ENCODE measurements at places on chromosomes 5 and 9.

DNA sequence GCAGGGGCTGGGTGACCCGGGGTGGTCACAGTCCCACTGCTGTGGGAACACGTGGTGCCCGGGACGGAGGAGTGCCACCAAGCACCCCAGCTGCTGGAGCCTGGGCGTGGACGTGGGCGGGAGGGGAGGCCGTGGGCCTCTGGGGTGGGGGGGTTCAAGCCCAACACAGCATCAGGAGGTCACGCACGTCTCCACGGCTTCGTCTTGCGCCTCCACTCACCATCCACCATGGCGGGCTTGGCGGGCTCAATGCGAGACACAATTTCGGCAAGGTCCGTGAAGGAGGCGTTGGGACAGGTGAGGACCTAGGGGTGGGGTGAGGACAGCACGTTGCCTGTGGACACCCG lies 2.2 kb upstream of the NSMF start:
- no peak for DNase-seq

- no peak for DNase-seq
These were observed 5.4 kb downstream of the GDA start for GRCh38 chr9:72154468-72155285.

- DNase-seq = no peak
These were observed 71.5 kb upstream of the GPBP1 start for GRCh38 chr5:57102189-57102904.

GRCh38 chr5:994272-994607 lies 14.4 kb upstream of the NKD2 start:
- DNase-seq = no peak

DNA sequence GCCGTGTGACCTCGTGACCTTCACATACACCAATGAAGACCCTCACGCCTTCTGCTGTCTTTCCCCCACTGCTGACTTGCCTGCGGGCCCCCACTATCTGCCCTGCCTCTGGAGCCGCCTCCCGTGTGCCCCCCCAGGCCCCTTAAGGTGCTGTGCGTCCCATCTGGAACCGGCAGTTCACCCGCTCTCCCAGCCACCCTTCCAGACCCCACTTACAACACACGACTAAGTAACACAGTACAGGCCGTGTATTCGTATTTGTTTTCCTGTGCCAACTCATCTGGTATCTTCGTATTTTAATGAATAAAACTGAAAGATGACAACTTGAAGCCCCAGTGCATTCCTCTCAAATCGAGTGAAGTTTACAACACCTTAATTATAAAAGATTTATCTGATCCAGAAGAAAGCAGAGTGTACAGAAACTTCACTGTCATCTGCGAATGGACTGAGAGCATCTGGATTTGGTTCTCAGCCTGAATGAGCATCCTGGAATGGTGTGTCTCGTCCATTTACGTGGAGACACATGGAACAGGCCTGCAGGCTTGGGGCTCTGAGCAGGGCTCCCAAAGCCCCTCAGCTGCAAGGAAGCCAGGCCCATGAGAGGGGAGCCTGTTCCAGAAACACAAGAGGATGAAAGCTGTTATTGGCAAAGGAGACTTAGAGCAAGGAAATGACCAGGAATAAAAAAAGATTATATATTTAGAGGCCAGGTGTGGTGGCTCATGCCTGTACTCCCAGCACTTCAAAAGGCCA lies 21.9 kb upstream of the TERT start:
- no peak for DNase-seq

- DNase-seq = no peak
These were observed 55.5 kb upstream of the ARAP3 start for GRCh38 chr5:141737535-141737934.

GRCh38 chr9:7762600-7762999 lies 37.0 kb downstream of the DMAC1 start:
- DNase-seq = no peak

DNA sequence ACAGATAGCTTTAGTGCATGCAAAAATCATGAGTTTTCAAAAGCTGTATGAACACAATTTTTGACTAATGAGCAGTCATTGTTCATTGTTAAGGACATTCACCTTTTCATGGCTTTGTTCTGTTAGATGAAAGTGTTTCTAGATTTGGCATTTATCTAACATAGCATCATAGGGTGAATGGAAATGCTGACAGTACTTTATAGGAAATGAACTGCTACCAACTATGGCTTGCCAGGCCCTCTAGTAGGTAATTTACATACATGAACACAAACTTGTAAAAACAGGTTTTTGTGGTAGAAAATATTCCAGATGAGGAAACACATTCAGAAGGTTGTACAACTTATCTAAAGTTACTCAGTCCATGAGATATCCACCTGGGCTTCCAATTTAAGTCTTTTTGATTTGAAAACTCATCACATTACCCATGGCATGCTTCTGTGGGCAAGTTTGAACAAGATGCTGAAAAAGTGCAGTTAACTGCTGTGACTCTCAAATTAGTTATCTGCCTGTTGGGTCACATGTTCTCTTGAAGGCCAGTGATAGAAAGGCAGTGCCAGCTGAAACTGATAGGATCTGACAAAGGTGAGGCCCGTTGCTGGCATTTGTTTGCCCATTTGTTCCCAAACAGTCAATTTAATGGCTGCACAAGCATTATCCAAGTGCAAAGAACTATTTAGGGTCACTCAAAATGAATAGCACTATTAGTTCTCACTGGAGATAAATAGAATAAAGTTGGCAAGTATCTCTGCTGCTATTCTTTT lies 399.1 kb downstream of the MAN2A1 start:
- DNase-seq = no peak

Measured in NCI-H2227 treated with DMSO at 0.1 percent for 48 hours (cell line).